ENCODE measurements at places on chromosomes 16 and 17.

DNA sequence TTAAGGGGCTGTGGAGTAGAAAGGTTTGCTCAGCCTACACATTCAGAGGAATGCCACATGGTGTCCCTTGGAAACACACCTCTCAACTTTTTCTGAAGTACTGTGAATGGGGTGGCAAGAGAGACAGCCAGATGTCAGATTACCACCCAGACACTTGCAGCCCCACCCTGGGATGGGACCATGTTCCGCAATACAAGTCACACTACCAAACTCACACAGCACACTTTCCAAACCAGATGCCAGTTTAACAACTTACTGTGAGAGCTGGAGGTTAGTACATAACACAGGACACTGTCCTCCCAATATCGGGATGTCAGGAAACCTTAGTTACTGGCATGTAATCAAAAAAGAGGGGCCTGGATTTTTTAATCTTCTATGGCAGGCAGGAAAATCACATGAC is 7.9 kb downstream of the USP7 start:
- DNase-seq: no peak

- no peak for DNase-seq
Observed at GRCh38 chr16:30951750-30952149, 2.9 kb downstream of the ORAI3 start.

GRCh38 chr17:61303817-61304096 is 95.9 kb upstream of the TBX2 start:
- DNase-seq: no peak

DNA sequence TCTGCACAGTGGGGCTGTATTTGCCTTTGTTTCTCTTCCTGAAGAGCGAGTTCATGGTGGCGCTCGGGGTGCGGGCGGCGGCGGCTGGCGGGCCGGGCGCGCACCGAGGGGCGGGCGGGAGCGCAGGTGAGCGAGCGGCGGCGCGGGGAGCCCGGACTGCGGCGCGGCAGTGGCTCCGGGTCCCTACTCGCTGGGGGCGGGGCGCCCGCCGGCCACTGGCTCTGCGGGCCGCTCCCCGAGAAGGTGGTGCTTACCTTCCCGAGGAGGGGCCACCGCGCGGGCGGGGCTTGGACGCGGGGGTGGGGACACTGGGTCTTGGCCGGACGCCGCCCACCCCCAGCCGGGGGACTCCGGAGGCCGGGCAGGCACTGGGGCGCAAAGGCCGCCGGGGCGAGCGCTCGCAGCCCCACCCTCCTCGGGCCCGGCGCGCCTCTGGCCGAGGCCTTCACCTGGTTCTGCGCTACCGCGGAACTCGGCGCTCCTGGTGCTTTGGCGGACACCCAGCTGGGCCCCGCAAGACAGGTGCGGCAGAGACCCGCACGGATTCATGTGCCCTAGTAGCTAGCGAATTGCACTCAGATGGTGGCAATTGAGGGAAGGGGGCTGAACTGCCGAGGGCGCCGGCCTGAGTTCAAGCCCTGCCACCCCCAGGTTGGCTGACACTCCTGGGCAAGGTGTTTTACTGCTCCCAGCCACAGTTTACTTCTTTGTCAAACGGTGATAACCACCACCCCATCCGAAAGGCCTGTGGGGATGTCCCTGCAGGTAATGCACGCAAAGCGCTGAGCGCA is at the start of gene PPL:
TSS of gene PPL (minus strand) at position 158 of the 791 bp plus-strand sequence. CDS start at position 55, 103 bp downstream.
- peak; percentile 91 for DNase-seq

DNA sequence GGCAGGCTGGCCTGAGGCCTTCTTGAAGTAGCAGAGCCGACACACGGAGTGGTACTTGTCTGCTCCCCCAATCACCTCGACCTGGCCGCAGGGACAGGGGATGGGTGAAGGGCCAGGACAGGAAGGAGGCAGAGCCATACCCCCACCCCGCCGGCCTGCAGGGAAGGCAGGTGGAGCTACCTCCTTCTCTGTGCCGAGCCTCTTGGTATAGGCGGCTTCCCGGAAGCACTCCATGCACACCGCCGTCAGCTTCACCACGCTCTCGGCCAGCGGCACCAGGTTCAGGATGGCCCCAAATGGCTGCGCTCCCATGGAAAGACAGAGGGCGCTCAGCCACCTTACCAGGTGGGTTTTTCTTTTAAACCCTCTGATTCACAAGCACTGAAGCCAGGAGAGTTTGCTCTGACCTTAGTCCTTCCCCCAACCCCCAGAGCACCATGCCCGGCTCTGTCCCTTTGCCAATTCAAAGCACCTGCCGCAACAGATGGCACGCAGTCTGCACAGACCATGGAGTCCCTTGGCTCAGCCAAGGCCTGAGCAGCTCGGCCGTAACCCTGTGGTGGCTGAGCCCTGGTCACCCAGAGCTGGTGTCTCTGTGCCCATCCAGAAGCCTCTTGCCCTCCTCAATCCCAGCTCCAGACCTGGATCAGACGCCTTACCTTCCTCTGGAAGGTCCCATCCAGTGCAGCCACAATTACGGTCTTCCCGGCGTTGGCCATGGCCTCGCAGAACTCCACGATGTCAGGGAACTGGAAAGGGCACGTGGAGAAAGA is 6.7 kb downstream of the SYNGR2 start:
- no peak for DNase-seq

- no peak for DNase-seq
Observed at GRCh38 chr17:13509527-13509926, 92.2 kb downstream of the HS3ST3A1 start.

DNA sequence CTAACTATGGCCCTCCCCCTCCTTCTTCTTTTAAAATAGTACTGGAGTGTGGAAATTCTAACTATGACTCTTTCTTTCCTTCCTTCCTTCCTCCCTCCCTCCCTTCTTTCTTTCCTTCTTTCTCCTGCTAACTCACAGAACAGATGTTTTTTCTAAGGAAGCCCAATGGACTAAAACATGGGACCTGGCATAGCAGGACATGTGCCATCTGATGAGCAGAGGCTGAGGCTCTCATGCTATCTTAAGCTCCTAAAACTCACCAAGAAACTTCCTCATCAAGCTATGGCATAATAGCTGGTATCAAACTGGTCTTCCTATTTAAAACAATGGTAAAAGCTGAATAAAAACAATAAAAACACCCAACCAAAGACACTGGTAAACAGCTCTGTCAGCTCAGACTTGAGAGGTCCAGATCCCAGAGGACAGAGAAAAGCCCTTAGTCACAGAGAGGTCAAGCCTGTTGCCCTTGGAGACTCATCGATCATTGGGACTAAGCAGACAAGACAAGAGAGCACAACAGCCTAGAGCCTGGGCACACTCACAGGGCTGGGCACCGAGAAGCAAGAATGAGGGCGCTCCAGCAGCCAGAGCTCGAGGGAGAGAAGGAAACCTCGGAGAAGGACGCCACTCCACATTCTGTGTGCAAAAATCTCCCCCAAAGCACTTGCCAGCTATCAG is 27.6 kb downstream of the SLC38A10 start:
- no peak for DNase-seq

DNA sequence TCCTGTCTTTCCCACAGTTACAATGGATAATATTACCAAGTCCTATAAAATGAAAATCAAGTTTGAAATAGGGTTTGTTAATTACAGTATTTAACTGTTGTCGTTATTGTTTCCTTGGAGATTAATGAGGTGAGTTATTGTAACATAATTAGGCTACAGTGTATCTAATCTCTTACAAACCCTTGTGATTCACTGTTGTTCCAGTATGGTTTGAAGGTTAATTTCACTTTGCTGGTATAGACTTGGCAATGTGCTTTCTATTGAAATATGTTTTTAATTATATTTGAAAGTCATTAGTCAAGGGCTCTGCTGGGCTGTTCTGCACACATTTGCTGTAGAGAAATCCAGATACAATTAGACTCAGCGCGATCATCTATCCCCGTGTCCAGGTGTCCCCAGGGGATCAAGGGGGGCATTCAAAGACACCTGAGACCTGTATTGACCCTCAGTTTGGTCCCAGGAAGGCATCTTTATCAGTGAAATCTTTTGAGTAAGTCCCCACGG is 624.6 kb upstream of the EEF2KMT start:
- DNase-seq: no peak

DNA sequence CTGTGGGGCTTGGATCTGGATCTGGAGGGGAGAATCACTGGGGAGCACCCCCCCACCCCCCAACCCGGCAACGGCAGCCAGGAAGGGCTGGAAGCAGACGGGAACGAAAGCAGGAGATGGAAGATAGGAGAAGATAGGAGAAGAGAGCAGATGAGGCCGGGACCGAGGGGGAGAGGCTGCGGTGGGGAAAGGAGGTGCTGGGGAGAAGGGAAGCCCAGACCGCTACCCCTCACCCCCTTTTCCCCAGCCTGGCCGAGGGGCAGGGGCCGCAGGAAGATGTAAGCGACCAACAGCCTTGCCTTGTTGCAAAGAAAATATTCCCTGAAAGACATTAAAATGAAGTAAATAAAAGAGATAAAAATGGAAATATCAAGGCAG is 26.8 kb upstream of the CBFA2T3 start:
- DNase-seq: peak; percentile 40

DNA sequence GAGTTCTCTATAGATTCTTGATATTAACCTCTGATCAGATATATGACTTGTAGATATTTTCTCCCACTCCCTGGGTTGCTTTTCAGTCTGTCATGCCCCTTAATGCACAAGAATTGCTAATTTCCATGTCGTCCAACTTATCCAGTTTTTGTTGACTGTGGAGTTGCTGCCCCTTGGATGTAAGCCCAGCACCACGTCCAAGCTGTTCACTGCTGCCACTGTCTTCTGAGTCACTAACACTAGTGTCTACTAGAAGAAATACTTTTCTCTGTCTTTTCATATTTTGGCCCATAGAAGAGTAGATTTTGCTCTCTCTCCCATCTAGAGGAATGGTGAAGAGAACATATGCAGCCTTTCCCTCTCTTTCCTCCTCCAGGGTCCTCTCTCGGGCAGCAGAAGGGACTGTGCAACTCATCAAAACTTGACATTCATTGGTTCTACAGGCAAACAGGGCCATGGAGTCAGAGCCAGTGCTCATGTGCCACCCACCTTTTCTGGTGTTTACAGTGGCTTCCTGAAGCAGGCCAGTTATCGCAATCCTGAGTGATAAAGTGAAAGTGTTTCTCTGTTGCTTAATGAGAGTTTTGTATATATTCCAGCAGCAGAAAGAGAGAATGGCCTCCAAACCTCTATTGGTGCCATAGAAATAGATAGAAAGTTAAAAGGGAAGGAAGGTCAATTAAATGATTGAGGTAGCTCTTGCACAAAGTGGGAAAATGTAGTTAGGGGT is 22.6 kb upstream of the PMP22 start:
- no peak for DNase-seq

DNA sequence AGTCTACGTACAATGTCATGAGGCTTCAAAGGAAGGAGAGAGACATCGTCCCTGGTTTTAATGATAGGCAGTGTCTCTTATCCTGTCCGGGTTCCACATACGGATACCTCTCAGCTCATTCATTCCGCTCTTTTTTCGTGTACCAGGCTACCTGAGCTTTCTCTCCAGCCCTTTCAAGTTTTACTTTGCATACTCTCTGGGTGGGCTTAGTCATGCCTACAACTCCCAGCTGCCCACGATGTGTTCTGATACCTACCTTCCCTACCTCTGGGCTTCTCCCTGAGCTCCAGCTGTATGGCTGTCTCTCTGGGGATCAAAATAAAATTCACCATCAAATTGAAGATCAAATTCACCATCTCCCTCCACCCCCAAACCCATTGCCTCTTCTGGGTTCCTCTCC is 354.0 kb upstream of the EEF2KMT start:
- DNase-seq: no peak

- DNase-seq: no peak
Observed at GRCh38 chr17:19915245-19915978, 47.7 kb upstream of the ULK2 start.
